Omental fat pad (tissue), 4 donors: ENCODE measurements at places on chromosomes 4 and X. TPM values are rescaled to one million over a fixed set of nuclear protein-coding genes. Genes with fewer than 3 reads are reported as not detected.

DNA sequence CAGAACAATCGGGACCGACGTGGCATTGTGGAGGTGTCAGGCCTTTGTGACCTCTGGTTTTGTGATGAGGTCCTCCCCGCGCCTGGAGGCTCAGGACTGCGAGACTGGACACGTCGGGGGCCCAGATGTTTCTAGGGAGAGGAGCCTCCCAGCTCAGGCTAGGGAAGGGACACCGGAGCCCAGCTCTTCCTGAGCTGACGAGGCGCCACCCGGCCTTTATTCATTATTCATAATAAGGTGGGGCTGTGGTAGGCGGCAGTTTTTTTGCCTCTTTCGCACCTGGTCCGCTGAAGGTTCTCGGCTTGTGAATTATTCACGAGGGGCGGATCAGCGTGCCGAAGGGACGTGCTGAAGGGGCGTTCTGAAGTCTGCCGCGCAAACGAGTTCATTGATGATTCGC is 2.3 kb upstream of the UBA1 start:
- no peak for DNase-seq

GRCh38 chr4:186724058-186724863 is 605 bp upstream of the FAT1 start:
- no peak for DNase-seq

DNA sequence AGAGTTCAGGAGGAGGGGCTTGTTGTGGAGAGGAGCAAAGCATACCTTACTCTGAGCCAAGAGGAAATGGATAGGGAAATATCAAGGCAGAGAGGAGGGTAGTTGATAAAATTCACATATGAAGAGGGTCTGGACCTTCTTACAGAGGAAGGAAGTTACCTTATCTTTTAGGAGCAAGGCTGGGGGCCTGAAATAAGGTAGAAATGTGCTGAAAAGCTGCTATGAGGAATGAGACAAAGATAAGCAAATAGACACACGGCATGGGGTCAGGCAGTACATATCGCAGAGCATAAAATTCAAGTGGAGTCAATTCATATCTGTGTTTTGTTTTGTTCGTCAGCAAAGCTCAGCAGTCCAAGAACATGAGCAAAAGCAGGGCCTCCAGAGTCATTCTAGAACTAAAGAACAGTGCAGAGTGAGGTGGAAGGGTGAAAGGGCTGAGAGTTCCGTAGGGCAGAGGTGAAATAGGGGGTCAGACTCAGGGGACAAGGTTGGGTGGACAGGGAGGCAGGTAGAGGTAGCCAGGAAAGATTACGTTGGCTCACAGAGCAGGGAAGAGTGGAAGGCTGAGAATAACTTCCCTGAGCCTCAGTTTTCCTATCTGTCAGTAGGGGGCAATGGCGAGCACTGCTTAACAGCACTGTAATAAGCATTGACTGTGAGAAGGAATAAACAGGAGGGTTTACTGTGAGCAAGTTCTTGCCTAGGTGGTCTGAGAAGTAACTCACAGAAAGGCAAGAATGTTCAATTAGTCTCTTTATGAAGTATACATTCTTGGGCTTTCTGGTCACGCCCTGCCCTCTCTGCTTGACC is 9.2 kb downstream of the VSIG4 start:
- DNase-seq, result no peak

DNA sequence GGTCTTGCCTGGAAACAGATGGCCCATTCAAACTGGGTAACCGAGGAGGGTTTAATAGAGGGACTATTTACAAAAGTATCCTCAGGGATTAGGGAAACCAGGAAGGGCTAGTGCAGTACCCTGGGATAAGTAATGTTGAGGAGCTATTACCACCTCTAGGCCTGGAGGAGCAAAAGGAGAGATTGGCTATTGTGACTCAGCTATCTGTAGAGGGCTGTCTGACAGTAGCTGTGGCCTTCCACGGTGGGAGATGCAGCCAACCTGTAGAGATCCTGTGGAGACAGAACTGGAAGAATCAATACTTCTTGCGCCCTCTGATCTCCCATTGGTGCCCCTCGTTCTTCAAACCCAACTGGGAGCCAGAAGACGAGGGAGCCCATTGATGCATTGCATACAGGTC is 34.1 kb upstream of the RPS6KA3 start:
- no peak for DNase-seq

DNA sequence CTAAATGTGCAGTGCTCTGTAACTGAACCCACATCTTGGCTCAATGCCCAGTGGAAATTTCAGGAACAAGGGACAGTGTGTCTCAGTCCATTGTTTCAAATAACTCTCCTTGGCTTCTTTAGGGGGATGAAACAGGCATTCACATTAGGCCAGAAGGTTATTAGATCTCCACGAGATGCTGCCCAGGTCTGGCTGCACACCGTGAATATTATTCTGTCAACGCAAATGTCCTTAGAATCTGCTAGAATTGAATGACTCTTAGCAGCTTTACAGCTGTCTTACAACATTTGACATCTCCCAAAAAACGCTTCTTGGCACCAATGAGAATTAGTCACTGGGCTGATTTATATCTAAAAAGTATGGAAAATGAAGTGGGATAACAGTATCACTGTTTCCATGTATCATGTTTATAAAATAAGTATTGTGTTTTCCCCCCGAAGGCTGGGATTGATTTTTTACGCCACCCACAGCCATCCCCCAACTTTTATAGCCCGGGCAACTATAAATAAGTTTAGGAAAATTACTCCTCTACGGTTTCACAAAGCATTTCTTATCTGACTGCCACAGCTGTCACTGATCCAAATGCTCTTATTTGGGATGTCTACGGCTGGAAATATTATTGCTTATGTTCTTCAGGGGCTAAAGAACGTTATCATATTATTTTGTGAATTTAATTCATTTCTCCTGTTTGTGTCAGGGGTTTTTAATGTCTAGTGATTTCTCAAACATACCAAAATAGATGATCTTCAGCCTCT is 559.7 kb upstream of the FAT1 start:
- DNase-seq, result no peak

DNA sequence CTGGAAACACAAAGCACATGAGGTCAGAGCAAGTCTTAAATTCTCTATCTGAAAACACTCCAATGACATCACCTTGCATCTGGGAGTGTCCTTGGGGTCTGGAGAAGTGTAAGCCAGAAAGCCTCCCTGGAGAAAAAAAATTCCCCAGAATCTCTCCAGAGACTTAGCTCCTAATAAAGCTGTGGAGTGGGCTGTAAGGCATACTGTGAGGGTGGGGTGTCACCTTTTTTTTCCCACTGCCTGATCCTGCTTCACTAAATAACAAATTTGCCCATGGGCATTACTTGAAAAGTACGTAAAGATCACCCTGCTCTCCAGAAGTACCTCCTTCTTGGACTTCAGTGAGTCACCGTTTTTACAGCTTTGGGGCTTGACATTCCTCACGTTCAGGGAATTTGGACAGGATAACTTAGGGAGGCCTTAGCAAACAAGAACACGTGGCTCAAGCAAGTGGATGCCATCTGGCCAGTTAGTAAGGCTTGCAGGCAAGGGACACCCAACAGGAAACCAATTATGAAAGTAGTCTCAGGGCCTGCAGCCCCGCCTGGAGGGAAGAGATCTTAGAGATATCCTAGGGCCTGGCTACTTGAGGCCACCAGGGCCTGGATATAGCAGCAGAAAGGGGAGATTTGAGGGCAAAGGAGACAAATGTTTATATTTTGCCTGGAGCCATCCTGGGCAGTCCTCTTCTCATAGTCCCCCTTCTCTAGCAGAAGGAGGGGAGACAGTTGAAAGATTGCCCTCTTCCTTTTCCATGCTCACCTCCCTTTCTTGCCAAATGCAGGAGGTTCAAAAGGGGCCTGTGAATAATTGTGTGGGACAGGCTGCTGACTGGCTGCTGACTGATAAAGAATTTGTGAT is 60.1 kb upstream of the PLAC1 start:
- DNase-seq, result no peak

DNA sequence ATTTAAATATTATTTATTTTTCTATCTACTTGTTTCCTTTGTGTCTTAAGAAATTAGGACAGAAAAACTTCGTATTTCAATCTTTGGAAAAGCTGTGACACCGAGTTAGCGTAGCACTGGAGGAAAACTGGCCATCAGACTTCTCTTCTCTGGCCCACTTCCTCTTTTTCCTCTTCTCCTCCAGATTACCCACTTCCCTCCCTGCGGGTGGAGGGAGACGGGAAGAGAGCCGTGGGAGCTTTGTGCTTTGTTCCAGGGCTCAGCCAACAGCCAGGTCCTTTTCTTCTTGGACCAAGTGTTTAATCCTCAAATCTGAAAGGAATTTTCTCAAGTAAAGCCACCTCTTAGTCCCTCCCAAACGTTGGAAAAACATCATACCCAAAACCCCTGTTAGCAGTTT is 29.7 kb downstream of the OFD1 start:
- DNase-seq, result no peak

DNA sequence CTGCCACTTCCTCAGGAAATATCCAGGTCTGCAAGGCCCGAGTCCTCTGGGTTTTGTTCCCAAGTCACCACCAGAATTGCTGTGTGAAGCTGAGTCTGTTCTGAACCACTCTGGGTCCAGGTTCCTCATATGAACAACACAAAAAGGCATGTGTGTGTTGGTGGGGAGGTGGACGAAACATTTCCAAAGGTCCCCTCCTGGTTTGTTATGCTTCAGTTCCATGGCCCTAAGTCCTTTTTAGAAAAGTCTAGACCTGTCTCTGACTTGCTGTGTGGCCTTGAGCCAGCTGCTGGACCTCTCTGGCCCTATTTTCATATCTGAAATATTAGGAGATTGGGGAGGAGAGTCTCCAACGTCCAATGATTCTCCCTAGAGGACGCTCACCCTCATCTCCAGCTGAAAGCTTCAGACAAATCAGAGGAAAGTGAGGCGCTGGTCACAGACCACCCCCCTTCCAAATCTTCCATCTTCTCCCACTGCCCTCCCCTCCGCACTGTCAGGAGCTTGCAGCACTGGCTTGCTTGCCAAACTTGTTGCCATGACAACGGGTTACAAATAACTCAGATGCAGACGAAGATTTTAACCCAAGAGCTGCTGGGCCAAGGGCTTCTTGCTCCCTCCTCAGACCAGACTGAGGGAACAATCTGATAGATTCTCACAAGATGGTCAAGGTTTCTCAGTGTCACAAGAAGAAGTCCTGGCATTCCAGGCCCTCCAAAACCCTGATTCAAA is 64.5 kb downstream of the SMC1A start:
- DNase-seq, result no peak

DNA sequence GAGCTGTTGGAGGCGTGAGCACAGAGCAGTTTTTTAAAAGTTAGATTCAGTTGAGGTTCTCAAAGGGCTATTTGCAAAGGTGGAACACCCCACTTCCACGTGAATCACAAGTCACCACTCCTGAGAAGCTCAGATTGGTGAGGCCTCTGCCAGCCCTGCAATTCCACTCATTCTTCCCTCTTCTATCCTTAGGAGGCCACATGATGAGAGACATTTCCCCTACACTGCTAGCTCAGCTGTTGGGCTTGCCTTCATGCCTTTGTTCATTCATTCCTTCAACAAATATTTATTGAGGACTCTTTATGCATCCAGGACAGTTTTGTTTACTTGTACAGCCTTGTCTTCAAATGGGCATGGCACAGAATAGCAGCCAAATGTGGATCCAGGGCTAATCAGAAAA is 3.7 kb downstream of the SRPX2 start:
- no peak for DNase-seq

DNA sequence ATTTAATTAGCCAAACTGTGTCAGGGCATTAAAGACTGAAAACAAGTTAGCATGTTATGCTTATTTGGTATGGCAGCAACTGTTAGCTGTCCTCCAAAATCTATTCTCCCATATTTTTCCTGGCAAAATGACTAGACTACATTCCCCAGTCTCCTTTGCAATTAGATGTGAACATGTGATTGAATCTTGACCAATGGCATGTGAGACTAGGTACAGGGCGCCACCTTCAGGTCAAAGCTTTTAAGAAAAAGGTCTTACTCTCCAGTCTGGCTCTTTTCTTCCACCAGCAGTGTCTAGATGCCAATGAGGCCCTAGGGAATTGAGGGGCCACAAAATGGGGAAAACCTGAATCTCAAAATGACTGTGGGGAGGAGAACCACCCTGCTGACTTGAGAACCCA is 408.2 kb downstream of the SMARCA1 start:
- no peak for DNase-seq

- DNase-seq, result no peak
Observed at GRCh38 chr4:81102107-81102506, 71.6 kb downstream of the BMP3 start.

GRCh38 chr4:24249972-24250371 is 334.4 kb downstream of the DHX15 start:
- no peak for DNase-seq

DNA sequence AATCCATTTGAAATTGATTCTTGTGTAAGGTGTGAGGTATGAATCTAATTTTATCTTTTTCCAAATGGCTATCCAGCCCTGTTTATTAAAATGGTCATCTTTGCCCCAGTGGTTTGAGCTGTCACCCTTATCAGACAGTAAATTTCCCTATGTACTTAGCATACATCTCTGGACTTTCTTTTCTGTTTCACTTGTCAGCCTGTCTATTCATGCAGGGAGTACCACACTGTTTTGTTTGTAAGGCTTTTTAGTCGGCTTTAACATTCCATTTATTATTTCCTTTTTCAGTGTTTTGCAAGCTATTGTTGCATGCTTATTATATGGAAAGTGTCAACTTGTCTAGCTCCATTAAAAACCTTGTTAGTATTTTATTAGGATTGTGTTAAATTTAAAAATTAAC is 155.8 kb downstream of the STAG2 start:
- no peak for DNase-seq

- no peak for DNase-seq
Observed at GRCh38 chr4:134754301-134755019, 552.9 kb upstream of the PABPC4L start.

DNA sequence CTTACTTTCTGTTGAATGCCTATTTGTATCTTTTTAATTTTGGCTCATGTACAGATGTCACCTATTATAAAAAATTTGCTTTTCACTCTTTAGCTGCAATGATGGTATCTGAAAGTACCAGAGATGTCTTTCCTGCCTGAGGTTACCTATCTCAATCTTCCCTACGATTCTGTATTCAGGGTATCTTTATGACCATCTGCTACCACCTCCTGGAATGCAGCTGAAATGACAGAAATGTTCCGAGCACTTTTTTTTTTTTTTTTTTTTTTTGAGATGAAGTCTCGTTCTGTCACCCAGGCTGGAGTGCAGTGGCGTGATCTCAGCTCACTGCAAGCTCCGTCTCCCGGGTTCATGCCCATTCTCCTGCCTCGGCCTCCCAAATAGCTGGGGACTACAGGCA is 136.4 kb downstream of the REPS2 start:
- DNase-seq, result no peak

DNA sequence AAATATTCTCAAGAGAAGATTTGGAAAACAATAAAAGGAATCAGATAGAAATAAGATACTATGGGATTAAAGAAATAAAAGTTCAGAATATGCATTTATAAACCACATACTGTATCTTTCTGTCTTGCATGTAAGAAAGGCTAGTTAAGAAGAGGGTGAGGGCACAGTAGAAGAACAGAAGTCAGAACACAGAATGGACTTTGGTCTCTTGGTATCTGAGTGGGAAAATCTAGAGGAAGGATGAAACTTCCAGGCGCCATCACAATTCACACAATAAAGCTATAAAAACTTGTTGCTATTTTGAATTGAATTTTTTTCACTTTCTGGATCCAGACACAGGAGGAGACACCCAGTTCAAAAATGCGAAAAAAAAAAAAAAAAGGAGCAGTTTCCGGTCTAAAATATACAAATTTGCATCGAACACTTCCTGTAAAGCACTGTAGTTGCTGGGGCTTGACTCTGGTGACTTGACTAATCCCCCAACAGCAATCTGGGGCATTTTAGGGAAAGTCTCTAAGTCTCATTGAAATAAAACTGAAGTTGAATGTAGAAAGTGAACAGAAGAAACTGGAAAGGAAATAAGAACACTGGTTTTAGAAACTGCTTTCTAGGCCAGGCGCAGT is 8.1 kb upstream of the NAAA start:
- no peak for DNase-seq

PABPC1L2A gene
- not detected for total RNA-seq

TLR6 gene
- total RNA-seq, result 9.1 TPM

IL9R gene
- not detected for total RNA-seq

RIPPLY1 gene
- total RNA-seq, result not detected
